A673 (cell line): ENCODE measurements at places on chromosomes 1 and 21. TPM values are rescaled to one million over a fixed set of nuclear protein-coding genes. Genes with fewer than 3 reads are reported as not detected.

- H3K4me1 ChIP-seq = peaks cover 4% of the 10 kb centered on the region
- H3K4me3 ChIP-seq = no peak overlapping the region
- H3K36me3 ChIP-seq = no peaks in the 10 kb centered on the region
- H3K27me3 ChIP-seq = no peaks in the 10 kb centered on the region
Observed at GRCh38 chr1:192831706-192832355, 23.0 kb downstream of the RGS2 start.

STUM gene
- total RNA-seq = 0.04 and 0.54 TPM in 2 replicates

GRCh38 chr1:95041491-95042165 lies 31.1 kb downstream of the ALG14 start:
- no peak overlapping the region for H3K4me3 ChIP-seq
- H3K27ac ChIP-seq = no peak overlapping the region
- DNase-seq = peak; percentile 82
- no peaks in the 10 kb centered on the region for H3K4me1 ChIP-seq
- no peaks in the 10 kb centered on the region for H3K36me3 ChIP-seq

DNA sequence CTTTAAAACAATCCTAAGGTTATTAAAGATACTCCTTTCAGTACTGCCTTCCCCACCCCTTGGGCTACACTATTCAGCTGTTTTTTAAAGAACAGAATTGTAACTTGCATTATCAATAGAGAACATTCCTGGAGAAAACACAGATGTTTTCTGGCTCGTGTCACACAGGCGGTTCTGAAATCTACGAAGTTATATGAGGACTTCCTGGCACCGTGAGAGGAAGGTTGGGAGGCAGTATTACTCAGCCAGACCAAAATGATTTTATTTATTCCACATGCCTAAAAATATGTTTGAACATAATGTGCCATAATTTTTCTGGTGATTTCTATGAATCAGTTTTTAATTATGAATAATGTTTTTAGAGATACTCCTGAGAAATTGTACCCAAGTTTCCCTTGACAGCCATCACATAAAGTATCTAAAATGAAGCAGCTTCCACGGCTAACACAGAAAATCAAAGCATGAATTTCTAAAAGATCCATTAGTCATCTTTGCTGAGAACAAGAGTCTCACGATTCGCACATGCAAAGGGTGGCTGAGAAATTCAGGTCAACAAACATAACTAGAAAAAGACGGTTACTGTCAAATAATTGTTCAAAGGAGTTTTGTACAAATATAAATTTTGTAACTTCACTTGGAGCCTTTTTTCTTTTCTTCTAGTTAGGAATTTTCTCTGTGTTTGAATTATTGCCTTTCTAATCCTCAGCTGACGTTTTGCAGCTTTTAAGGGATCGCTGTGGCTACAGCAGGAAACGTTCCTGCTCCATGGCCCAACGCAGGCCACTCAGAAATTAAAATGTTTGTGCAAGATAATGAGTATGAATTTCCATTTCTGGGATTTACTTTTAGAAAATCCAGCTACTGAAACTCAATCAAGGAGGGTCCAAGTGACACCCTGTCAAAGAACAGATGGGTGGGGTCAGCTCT lies 8.0 kb upstream of the SIM2 start:
- H3K36me3 ChIP-seq = peaks cover 4% of the 10 kb centered on the region
- no peak for DNase-seq
- H3K27me3 ChIP-seq = no peaks in the 10 kb centered on the region
- no peak overlapping the region for H3K4me3 ChIP-seq
- peaks cover 15% of the 10 kb centered on the region for H3K4me1 ChIP-seq

CD247 gene
- 0.59 and 1.4 TPM in 2 replicates for total RNA-seq

GRCh38 chr1:95534985-95535384 lies 301.0 kb downstream of the RWDD3 start:
- no peaks in the 10 kb centered on the region for H3K36me3 ChIP-seq
- no peak overlapping the region for H3K27ac ChIP-seq
- no peaks in the 10 kb centered on the region for H3K4me1 ChIP-seq

DNA sequence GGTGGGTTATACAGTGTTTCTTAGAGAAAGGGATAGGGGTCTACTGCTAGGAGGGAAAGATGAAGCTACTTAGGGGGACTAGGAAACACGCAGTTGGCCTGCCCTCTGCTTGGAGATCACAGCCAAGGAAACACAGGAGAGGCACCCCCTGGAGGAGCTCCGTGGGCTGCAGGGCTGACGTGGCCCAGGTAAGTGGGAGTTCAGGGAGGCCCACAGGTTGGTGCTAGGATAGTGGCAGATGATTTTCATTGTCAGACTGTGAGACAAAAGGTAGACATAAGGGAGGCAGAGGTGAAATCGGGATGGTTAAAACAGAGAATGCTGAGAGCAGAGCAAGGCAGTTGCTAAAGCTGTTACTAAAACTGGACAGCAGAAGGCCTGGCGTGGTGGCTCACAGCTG lies 463.0 kb downstream of the DSCAM start:
- no peaks in the 10 kb centered on the region for H3K27me3 ChIP-seq
- H3K27ac ChIP-seq = no peak overlapping the region
- no peak for DNase-seq
- H3K4me1 ChIP-seq = no peaks in the 10 kb centered on the region
- H3K36me3 ChIP-seq = no peaks in the 10 kb centered on the region

- peaks cover 7% of the 10 kb centered on the region for H3K36me3 ChIP-seq
- no peaks in the 10 kb centered on the region for H3K4me1 ChIP-seq
- H3K27ac ChIP-seq = no peak overlapping the region
- H3K4me3 ChIP-seq = no peak overlapping the region
- H3K27me3 ChIP-seq = no peaks in the 10 kb centered on the region
Observed at GRCh38 chr1:167767761-167768160, 46.0 kb downstream of the MPZL1 start.

GRCh38 chr1:51282605-51283004 lies 46.5 kb downstream of the RNF11 start:
- H3K4me3 ChIP-seq = no peak overlapping the region
- H3K27ac ChIP-seq = no peak overlapping the region
- no peaks in the 10 kb centered on the region for H3K27me3 ChIP-seq

RHEX gene
- not detected in 2 replicates for total RNA-seq

- DNase-seq = no peak
- no peaks in the 10 kb centered on the region for H3K27me3 ChIP-seq
- H3K36me3 ChIP-seq = peaks cover 11% of the 10 kb centered on the region
- H3K27ac ChIP-seq = peak overlapping the region; percentile 92
Observed at GRCh38 chr1:117058810-117059209, 1.3 kb upstream of the TTF2 start.

GRCh38 chr21:37829447-37829846 lies 86.8 kb downstream of the KCNJ6 start:
- H3K27ac ChIP-seq = no peak overlapping the region
- H3K36me3 ChIP-seq = no peaks in the 10 kb centered on the region
- peaks cover 69% of the 10 kb centered on the region for H3K27me3 ChIP-seq
- H3K4me1 ChIP-seq = no peaks in the 10 kb centered on the region
- no peak overlapping the region for H3K4me3 ChIP-seq

LPAR3 gene
- total RNA-seq = 0.13 TPM in 1 of 2 replicates, not detected in the other

DNA sequence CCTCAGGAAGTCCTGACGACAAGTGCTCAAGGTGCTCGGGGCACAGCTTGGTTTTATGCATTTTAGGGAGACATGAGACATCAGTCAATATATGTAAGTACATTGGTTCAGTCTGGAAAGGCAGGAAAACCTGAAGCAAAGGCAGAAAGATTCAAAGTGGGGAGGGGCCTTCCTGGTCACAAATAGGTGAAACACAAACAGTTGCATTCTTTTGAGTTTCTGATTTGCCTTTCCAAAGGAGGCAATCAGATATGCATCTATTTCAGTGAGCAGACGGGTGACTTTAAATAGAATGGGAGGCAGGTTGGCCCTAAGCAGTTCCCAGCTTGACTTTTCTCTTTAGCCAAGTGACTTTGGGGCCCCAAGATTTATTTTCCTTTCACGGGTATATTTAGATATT lies 8.9 kb upstream of the RNF187 start:
- DNase-seq = no peak
- no peaks in the 10 kb centered on the region for H3K4me1 ChIP-seq
- no peaks in the 10 kb centered on the region for H3K27me3 ChIP-seq
- H3K4me3 ChIP-seq = no peak overlapping the region

DNA sequence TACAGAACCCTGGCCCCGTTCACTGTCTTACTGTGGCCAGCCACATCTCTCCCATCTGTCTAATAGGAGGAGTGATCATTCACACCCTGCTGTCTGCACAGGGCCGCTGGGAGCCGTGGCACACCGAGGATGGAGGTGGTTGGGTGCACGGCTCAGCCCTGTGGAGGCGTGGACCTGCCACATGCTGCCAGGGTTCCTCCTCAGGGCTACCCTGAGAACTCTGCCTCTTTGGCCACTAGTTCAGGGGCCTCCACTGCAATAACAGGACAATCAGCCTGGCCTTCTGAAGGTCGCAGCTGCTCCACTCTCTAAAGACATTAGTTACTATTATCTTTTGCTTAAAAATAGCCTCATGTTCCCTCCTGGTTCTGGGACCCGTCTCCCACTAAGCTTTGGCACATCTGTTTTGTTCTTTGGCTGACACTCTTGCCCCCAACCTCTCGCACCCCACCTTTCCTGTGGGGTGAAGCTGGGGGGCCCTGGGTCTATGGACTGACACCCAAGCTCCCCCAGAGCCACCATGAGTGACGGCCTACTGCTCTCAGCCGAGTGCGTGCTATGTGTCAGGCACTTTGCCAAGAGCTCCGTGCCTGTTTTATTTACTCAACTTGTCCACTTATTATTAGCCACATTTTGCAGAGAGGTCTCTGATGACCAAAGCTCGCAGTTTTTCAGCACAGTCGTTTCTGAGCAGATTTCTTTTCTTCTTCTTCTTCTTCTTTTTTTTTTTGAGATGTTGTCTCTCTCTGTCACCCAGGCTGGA lies 66.3 kb downstream of the ARHGEF10L start:
- no peaks in the 10 kb centered on the region for H3K4me1 ChIP-seq
- no peaks in the 10 kb centered on the region for H3K36me3 ChIP-seq
- H3K27ac ChIP-seq = no peak overlapping the region
- H3K27me3 ChIP-seq = no peaks in the 10 kb centered on the region

NOTCH2 gene
- 55.7 and 57.9 TPM in 2 replicates for total RNA-seq

- no peak overlapping the region for H3K4me3 ChIP-seq
- no peaks in the 10 kb centered on the region for H3K4me1 ChIP-seq
- no peaks in the 10 kb centered on the region for H3K36me3 ChIP-seq
Observed at GRCh38 chr1:67855961-67856360, 22.7 kb upstream of the GNG12 start.

GRCh38 chr1:56578138-56578962 lies 1.0 kb downstream of the PLPP3 start:
- peaks cover 5% of the 10 kb centered on the region for H3K4me1 ChIP-seq
- peak overlapping the region; percentile 10 for H3K27ac ChIP-seq
- peaks cover 32% of the 10 kb centered on the region for H3K27me3 ChIP-seq
- peak; percentile 52 for DNase-seq
- H3K4me3 ChIP-seq = peak overlapping the region; percentile 57

- no peaks in the 10 kb centered on the region for H3K36me3 ChIP-seq
- DNase-seq = no peak
- no peak overlapping the region for H3K4me3 ChIP-seq
- no peak overlapping the region for H3K27ac ChIP-seq
- H3K4me1 ChIP-seq = no peaks in the 10 kb centered on the region
Observed at GRCh38 chr1:153402226-153402625, 11.4 kb upstream of the S100A8 start.

DNA sequence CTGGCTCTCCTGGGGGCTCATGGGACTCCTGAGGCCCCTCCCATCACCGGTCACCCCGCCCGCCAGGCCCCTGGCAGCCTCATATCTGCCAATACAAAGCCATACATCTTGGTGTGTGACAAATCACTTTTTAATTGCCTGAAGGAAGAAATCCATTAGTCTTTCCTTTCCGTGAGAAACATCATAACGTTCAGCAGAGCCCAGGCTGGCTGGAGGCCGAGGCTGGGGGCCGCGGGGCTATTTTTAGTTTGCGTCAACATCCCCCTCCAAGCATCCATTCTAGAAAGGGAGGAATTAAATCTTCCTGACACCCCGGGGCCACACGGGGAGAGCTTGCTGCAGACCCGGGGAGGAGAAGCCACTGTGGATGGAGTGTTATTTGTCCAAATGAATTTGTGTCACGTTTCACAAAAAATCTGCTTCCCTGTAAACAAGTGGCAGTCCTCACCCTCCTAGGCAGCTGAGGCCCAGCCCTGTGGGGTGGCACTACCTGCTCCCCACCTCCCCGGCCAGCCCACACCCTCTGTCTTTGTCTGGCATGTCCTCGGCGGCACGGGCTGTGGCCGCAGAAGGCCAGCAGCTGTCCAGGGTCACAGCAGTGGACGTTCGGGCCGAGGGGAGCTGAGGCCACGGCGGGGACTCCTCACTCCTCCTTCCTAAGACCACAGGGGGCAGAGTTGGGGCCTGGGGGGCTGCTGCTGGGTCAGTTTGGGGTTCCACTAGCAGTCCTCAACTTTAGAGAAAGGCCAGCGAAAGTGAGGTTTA lies 236.9 kb upstream of the VAMP3 start:
- peak overlapping the region; percentile 55 for H3K27ac ChIP-seq
- no peaks in the 10 kb centered on the region for H3K36me3 ChIP-seq
- DNase-seq = peak; percentile 51
- H3K27me3 ChIP-seq = no peaks in the 10 kb centered on the region
- peaks cover 34% of the 10 kb centered on the region for H3K4me1 ChIP-seq

- no peak overlapping the region for H3K27ac ChIP-seq
- H3K36me3 ChIP-seq = no peaks in the 10 kb centered on the region
- H3K27me3 ChIP-seq = no peaks in the 10 kb centered on the region
- H3K4me1 ChIP-seq = no peaks in the 10 kb centered on the region
- DNase-seq = no peak
Observed at GRCh38 chr1:212909652-212910063, 40.7 kb upstream of the VASH2 start.

F11R gene
- 2.3 and 4.1 TPM in 2 replicates for total RNA-seq

GRCh38 chr1:46830665-46831322 lies 31.9 kb downstream of the CYP4B1 start:
- DNase-seq = no peak
- H3K4me1 ChIP-seq = no peaks in the 10 kb centered on the region
- no peaks in the 10 kb centered on the region for H3K36me3 ChIP-seq
- no peak overlapping the region for H3K27ac ChIP-seq

GRCh38 chr1:174726167-174726879 lies 273.4 kb upstream of the CACYBP start:
- H3K36me3 ChIP-seq = no peaks in the 10 kb centered on the region
- H3K4me1 ChIP-seq = no peaks in the 10 kb centered on the region
- no peak overlapping the region for H3K27ac ChIP-seq
- H3K27me3 ChIP-seq = no peaks in the 10 kb centered on the region
- no peak overlapping the region for H3K4me3 ChIP-seq

DNA sequence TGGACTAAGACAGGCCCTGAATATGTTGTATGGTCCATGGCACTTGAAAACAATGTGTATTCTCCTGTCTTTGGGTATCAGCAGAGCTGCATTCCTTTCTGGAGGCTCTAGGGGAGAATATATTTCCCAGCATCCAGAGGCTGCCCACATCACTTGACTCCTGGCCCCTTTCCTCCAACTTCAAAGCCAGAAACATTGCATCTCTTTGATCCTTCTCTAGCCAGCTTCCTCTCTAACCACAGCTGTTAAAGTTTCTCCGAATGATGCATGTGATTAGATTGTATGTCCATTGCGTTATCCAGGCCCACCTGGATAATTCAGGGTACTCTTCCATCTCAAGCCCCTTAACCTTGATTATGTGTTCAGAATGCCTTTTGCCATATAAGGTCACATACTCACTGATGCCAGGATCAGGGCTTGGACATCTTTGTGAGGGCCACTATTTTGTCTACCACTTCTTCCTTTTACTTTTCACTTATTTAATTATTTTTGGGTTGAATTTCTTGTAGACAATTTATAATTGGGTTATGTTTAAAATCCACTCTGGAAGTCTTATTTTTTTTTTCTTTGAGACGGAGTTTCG lies 5.3 kb downstream of the CHD1L start:
- no peaks in the 10 kb centered on the region for H3K27me3 ChIP-seq
- H3K4me3 ChIP-seq = no peak overlapping the region
- H3K4me1 ChIP-seq = peaks cover 13% of the 10 kb centered on the region
- H3K27ac ChIP-seq = no peak overlapping the region

GRCh38 chr1:58576325-58576726 lies 726 bp downstream of the TACSTD2 start:
- DNase-seq = no peak
- H3K4me1 ChIP-seq = no peaks in the 10 kb centered on the region
- no peak overlapping the region for H3K27ac ChIP-seq

VHLL gene
- total RNA-seq = not detected in 2 replicates

LCE1D gene
- total RNA-seq = not detected in 2 replicates
